ENCODE measurements at places on chromosomes 6 and 20.

DNA sequence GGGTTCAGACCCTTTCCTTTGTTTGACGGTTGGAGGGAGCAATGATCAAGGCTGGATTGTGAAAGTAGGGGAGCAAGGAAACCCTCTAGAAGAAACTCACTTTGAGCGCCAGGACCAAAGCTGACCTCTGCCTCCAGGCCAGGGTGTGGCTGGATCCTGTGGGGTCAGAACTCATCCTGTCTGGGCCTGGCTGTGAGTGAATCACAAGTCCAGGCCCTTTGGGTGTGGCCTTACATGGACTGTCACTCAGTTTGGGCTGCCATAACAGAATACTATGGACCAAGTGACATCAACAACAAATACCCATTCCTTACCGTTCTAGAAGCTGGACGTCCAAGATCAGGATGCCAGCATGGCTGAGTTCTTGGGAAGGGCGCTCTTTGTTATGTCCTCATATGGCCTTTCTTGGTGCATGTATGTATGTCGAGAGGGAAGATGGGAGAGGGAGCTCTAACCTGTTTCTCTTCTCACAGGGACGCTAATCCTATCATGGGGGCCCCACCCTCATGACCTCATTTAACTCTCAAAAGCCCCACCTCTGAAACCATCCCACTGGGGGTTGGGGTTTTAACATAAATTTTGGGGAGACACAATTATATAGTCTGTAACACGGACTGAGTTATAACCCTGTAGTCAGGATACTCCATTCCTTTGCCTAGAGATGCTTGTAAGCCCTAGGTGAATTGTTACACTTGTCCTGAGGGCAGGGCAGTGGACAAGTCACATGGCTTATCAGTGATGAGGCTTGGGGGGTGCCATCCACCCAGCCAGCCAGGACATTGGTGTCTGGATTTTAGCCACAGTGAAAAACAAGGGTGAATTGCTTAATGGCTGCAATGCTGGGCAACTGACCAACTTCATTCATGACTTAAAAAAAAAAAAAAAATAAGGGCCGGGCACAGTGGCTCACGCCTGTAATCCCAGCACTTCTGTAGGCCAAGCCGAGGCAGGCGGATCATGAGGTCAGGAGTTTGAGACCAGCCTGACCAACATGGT is 80.0 kb downstream of the TRMT11 start:
- peak; percentile 5 for DNase-seq

GRCh38 chr6:161023316-161023715 is 31.7 kb downstream of the MAP3K4 start:
- DNase-seq, result no peak

DNA sequence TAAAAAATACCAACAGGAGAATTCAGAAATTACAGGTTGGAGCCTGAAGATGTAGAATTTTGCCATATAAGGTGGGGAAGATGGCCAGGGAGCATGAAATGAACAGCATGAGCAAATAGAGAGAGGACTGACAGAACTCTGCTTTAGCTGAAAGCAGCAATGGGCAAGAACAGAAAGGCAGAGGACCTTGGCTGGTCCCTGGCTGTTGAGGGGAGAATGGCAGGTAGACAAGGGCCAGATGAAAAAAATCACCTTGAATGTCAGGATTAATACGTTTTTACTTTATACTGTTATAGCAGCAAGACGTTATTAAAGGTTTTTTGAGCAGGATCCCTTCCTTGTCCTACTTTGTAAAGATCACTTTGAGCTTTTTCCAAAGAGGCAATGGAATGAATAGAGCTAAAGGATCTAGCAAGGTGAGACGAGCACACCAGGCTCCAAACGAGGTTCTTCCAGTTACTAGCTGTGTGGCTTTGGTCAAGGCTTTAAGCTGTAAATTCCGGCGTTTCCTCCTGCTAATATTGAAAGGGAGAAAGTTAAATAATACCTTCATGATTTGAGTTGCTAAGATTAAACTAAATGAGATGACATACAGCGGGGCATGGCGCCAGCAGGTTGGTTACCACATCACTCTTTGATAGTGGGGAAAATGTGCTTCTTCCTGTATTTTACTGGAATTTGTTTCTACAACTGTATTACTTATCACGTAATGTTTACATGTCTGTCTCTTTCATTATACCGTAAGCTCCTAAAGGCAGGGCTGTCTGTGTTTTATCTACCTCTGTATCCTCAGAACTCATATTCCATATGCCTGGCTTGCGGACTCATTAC is 776 bp downstream of the PPIL1 start:
- DNase-seq, result peak; percentile 33

- peak; percentile 40 for DNase-seq
These were observed 56.9 kb upstream of the CD2AP start for GRCh38 chr6:47420394-47421371.

- DNase-seq, result peak; percentile 17
These were observed 3.2 kb downstream of the TFB1M start for GRCh38 chr6:155311086-155311485.

DNA sequence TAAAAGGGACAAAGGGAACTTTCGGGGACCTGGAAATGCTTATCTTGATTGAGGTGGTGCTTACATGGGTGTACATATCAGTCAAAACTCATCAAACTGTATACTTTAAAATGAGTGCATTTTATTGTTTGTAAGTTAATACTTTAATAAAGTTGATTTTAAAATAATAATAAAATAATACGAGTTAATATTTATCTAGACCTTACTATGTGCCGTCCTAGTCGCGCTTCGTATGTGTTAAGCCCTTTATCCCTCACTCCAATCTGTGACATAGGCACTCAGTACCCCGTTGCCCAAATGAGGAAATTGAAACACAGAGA is 47.5 kb downstream of the PDYN start:
- no peak for DNase-seq

GRCh38 chr6:81451787-81452186 is 300.7 kb downstream of the TENT5A start:
- peak; percentile 82 for DNase-seq
